ENCODE measurements at places on chromosomes 5 and 9.
A peak's percentile ranks its signal among the peaks of the same experiment; 100 is the strongest.

- no peak for DNase-seq
Observed at GRCh38 chr9:73824671-73825070, 672.5 kb upstream of the RORB start.

GRCh38 chr5:172133359-172134029 lies 54.5 kb downstream of the STK10 start:
- peak; percentile 33 for DNase-seq

- DNase-seq: no peak
Observed at GRCh38 chr5:91070761-91071550, 312.2 kb downstream of the ARRDC3 start.

DNA sequence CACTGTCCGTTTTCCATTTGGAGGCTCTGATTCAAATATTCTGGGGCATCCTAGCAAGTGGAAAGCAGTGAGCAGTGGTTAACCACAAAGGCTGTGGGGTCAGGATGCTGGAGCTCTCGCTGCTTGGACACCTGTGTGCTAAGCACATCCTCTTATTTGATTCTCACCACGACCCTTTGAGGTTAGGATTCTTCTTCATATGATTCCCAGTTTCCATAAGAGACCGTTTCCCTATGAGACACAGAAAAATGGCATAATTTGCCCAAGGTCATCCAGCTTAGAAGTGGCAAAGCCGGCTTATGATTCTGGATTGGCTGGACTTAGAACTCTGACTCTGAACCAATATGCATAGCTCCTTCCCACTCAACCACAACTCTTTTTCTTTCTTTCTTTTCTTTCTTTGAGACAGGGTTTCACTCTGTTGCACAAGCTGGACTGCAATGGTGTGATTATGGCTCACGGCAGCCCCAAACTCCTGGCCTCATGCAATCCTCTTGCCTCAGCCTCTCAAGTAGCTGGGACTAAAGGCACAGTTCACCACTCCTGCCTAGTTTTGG lies 207.7 kb downstream of the TTLL11 start:
- no peak for DNase-seq

- DNase-seq: no peak
Observed at GRCh38 chr9:15100571-15100970, 190.3 kb upstream of the FREM1 start.

- no peak for DNase-seq
Observed at GRCh38 chr9:128987805-128988204, 40.3 kb downstream of the NUP188 start.

DNA sequence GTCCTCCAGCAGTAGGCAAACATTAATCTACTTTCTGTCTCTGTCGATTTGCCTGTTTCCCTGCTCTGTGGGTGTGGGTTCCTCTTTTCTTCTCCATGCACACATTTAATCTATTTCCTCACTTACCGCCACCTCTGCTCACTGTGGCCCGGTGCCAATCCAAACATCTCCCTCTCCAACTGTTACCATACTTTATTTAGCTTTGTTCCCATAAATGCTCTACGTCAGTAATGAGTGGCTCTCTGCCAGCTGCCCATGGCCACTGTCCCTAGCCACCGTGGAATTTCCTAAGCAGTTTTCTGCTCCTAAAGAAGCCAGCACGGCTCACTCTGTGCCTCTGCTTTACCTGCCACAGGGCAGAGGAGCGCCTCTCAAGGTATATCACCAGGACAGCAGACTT lies 19.5 kb upstream of the GOLPH3 start:
- DNase-seq: no peak

- no peak for DNase-seq
Observed at GRCh38 chr5:64742821-64743220, 25.7 kb downstream of the SREK1IP1 start.

DNA sequence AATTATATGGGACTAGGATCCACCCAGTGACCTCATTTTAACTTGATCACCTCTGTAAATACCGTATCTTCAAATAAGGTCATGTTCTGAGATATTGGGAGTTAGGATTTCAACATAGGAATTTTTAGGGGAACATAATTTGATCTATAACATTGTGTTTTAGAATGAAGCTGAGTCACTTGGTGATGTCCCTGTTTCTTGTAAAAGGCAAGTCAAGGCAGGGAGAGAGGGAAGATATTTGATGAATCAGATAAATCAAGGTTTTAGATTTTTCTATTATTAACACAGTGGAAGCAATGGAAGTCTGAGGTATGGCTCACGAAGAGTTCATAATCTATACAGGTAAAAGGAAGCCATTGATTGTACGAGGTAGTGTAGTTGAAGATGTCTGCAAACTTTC lies 11.8 kb upstream of the GPR151 start:
- DNase-seq: no peak

DNA sequence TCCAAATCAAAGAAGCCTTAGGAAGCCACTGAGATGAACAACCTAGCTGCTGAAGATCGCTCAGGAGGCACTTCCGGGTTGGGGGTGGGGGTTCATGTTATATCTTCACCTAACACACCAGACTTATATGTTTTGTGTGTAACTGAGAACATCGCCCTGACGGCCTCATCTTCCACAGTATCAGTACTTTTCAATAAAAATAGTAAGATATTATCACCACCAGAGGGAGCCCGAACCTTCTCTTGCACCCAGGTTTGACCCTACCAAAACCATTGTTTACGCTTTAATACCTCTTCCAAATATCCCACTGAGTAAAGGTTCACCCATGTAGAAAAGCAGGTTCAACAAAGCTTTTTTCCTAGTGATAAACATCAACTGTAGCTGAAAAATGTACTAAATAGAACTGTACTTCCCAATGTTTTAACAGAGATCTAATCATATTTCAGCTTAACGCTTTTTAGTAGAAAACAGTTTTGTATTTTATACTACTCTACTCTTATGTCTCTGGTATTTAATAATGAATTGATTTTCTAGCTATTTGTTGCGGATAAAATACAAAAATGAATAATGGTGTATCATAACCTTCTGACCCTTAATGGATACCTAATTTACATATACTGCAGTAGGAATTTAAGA lies 244.0 kb downstream of the EPB41L4A start:
- DNase-seq: peak; percentile 8

GRCh38 chr5:110884005-110884404 lies 145.2 kb downstream of the SLC25A46 start:
- no peak for DNase-seq

- DNase-seq: no peak
Observed at GRCh38 chr9:10701906-10702305, 89.1 kb upstream of the PTPRD start.

- no peak for DNase-seq
Observed at GRCh38 chr9:74322661-74323314, 174.3 kb upstream of the RORB start.

DNA sequence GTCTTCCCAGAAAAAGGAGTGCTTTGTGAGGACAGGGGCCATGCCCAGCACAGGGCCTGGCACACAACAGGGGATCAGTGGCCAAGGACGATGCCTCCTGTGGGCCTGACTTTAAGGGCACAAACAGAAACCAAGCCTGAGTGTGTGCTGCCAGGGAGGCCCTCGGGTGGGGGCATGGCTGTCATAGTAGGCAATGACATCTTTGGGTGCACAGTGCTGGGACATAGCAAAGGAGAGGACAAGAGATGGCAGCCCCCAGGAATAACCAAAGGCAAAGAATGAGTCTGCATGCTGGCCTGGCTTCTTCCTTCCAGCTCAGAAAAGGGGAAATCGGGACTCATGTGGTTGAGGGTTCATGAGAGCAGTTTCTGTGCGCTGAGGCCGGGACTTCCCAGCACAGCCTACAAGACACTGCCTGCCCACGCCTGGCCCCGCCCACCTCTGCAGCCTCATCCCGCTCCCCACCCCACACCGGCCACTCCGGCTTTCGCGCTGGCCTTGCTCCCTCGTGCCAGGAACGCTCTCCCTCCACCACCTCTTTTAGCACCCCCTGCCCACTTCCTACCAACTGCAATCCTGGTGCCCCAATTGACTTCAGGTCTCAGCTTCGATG lies 13.8 kb upstream of the LHX2 start:
- no peak for DNase-seq

- DNase-seq: no peak
Observed at GRCh38 chr5:177468685-177469628, 4.5 kb downstream of the DBN1 start.

GRCh38 chr9:95887926-95888497 lies 12.5 kb downstream of the ERCC6L2 start:
- no peak for DNase-seq

DNA sequence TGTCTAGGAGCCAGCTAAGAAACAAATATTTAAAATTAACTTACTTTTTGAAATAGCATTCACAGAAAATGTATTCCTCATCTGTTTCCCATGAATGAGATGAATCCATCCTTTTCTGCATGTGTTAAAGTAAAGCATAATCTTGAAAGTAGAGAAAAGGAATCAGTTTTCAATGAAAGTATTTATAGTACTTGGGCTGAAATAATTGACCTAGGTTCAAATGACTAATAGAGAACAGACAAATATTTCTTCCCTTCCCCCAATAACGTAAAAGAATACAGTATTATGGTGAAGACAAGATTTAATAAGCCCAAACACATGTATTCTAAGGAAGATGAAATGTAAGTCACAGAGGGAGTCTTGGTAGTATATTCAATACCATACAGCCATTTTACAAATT lies 403.5 kb downstream of the ZNF608 start:
- DNase-seq: no peak

GRCh38 chr5:173679909-173680630 lies 63.6 kb upstream of the BOD1 start:
- no peak for DNase-seq

DNA sequence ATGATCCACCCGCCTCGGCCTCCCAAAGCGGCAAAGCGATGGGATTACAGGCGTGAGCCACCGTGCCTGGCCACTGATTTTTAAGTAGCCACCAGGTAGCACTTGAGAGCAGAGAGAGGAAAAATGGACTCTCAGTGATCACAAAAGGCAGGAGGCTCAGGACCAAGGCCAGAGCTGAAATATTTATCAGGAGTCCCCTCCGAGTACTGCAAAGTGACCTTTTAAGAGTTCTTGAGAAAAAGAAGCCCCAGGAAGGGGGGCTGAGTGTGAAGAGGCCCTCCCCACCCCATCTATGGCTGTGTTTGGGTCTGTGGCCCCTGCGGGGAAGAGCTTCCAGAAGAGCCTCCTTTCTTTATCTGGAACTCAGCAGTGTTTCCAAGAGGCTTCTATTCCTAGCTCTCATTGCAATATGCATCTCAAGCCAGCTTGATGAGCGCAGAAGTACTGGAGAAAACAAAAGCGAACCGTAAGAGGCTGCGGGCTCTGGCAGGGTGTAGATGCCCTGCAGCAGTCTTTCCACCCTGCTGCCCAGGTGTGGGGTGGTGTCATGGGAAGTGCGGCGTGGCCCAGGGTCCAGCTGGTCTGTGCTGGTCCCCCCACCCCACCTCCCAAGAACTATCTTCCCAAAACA lies 75.5 kb upstream of the CDK20 start:
- no peak for DNase-seq

GRCh38 chr5:172926796-172927195 lies 32.4 kb upstream of the RPL26L1 start:
- no peak for DNase-seq

- no peak for DNase-seq
Observed at GRCh38 chr9:27925815-27926214, 352.5 kb upstream of the C9orf72 start.

DNA sequence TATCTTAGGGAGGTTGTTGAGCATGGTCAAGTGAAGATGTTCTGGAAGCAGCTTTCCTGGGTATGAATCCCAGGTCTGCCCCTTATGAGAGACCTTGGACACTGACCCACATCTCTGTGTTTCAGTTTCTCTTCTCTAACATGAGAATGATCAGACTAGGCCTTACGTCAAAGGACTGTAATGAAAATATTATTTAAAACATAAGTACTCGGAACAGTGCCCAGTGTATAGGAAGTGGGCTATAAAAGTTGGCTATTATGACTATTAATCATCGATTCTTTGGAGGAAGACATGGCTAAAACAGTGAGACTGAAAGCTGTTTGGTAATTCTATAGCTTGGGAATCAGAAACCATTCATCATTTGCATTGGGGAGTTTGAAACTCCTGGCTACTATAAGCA lies 65.3 kb upstream of the MYO10 start:
- DNase-seq: no peak

DNA sequence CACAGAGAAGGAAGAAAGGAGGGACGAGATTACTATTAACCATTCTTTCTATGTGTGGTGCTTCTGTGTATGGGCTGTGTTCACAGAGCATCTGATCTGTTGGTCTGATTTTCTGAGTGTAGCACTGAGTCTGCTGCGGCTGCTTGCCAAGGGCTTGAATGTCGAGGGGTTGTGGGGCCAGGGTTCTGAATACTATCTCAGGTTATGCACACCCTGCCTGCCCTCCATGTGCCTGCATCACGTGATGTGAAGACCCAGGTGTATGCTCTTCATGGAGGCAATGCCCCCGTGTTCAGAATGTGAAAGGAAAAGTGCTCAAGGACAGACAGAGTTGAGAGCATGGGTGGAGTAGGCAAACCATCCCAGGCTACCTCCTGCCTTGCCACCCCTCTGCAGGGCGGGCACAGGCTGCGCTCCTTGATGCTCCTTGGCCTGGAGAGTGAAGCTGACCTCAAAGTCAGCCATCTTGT lies 254.9 kb downstream of the FANCC start:
- no peak for DNase-seq

DNA sequence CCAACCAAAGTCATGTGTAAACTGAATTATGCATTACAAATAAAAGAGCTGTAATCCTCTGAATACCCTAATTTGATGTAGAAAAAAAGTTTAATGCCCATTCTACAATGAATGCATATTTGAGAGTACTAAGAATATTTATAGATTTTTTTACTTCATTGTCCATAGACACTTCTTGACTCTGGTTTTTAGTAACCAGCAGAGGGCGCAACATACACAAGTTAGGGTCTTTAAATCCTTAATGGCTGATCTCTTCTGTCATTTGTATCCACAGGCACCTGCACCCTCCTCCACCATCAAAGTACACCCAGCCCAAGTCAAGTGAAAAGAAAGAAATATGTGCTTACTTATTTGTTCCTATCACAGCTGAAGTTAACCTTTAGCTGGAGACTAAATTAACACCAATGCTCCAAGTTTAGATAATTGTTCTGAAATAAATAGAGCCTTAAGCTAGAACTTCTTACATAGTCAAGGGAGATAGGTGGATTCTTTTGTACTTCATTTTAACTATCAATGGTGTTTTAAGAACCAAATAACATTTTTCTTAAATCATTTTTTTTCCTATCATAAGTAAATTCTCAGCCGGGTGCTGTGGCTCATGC lies 524.2 kb upstream of the DAB2 start:
- peak; percentile 25 for DNase-seq

DNA sequence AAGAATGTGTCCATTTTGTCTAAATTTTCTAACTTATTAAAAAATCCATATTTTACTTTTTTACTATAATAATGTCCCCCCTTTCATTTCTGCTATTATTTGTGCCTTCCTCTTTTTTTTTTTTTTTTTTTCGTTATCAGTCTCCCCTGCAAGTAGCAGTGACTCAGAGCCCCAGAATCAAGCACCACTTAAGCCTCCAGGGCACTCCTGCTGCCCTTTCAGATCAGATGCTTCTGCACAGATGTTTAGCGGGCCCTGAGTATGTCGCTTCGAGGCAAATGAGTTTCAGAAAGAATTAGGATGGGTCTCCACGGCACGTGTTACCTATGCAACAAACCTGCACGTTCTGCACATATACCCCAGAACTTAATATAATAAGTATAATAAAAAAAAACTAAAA lies 11.7 kb downstream of the MED7 start:
- no peak for DNase-seq

GRCh38 chr5:132417010-132417439 lies 47.5 kb downstream of the SLC22A5 start:
- DNase-seq: no peak

GRCh38 chr5:57171816-57172465 lies 1.9 kb upstream of the GPBP1 start:
- no peak for DNase-seq

GRCh38 chr5:125584140-125584520 lies 837.7 kb upstream of the ZNF608 start:
- DNase-seq: no peak

- DNase-seq: no peak
Observed at GRCh38 chr9:116156621-116157314, 3.2 kb downstream of the PAPPA start.
